ENCODE measurements at places on chromosomes 6 and 20. TPM values are rescaled to one million over a fixed set of nuclear protein-coding genes. Genes with fewer than 3 reads are reported as not detected.

RHAG gene
- 0.95 TPM for polyA plus RNA-seq

GHRH gene
- 1.8 TPM for polyA plus RNA-seq

CLPSL2 gene
- polyA plus RNA-seq = not detected

HTR1B gene
- polyA plus RNA-seq = not detected

EFCAB8 gene
- not detected for polyA plus RNA-seq

ASF1A gene
- polyA plus RNA-seq = 11.7 TPM

KCNK16 gene
- not detected for polyA plus RNA-seq

DEFB112 gene
- polyA plus RNA-seq = not detected

KIAA1755 gene
- 2.9 TPM for polyA plus RNA-seq

NUS1 gene
- 13.1 TPM for polyA plus RNA-seq

TSBP1 gene
- polyA plus RNA-seq = not detected

STMN3 gene
- polyA plus RNA-seq = 9.7 TPM

GSTA2 gene
- polyA plus RNA-seq = not detected

ARMH2 gene
- polyA plus RNA-seq = not detected

KIF25 gene
- polyA plus RNA-seq = 0.95 TPM

SLC22A16 gene
- polyA plus RNA-seq = not detected

IMPG1 gene
- not detected for polyA plus RNA-seq

ZBP1 gene
- 0.51 TPM for polyA plus RNA-seq

OR2B6 gene
- polyA plus RNA-seq = not detected

SLC17A9 gene
- polyA plus RNA-seq = 8.3 TPM

ANGPT4 gene
- polyA plus RNA-seq = 0.37 TPM
